Iris pigment epithelial cell (primary cell): ENCODE measurements at places on chromosomes 13 and 19.

DNA sequence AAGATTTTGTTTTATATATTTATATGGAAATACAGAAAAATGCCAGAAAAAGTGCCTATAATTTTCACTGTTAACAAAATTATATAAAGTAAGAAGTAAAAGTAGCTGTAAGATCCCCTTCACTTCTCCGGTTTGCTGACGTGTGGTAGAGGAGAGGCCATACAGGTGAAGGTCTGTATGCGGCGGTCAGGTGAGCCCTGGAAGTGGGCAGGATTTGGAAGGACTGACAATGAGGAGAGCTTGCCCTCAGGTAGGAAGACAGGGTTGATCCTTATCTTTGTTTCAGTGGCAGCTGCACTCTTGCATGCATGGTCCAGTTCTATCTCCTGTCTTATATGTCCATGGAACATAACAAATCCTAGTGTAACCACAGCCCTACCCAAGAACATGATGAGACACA, 16.9 kb upstream of the TFDP1 start:
- DNase-seq = no peak

GRCh38 chr19:4305257-4305612, 837 bp downstream of the FSD1 start:
- DNase-seq = no peak

DNA sequence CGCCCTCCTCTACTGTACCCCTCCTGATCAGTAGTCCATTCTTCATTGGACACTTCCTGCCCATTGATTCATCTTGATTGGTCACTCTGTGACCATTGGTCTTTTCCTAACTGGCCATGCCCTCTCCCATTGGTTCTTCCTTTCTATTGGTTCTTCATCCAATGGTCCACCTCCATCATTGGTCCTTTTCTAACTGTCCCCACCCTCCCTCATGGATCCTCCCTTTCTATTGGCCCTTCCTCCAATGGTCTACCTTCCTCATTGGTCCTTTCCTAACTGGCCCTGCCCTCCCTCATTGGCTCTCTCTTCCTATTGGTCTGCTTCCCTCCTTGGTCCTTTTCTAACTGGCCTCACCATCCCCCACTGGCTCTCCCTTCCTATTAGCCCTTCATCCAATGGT, 7.1 kb downstream of the KLK6 start:
- no peak for DNase-seq

DNA sequence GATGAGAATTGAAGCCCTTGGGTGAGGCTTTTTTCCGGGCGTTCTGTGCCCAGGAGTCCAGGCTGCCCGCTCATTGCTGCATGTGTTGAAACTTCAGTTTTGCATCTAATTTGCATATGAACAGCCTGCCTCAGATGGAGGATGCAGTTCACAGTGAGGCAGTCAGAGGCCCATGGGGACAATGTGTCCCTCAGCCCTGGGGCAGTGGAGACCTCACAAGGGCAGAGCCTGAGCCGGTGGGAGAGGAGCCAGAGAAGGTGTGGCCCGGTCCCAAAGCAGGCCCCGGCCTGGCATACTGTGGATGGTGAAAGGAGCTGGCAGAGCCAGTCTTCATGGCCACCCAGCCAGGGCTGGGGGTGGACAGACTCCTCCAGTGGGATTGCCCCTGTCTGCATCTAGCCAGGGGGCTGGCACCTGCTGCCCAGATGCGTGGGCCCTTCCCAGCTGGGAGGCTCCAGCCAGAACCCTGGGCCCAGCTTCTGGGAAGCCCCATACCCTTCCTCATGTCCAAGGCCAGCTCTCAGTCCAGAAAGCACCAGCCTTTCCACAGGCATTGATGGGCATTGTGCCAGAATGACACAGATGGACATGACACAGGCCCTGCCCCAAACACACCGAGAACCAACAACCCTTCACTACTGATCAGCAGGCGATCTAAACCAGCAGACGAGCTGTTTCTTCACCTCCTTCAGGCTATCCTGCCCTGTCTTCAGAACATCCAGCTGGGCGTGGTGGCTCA, 32.9 kb upstream of the KCTD15 start:
- DNase-seq = no peak

- DNase-seq = no peak
These were observed 95.7 kb downstream of the FNDC3A start for GRCh38 chr13:49071341-49071937.

DNA sequence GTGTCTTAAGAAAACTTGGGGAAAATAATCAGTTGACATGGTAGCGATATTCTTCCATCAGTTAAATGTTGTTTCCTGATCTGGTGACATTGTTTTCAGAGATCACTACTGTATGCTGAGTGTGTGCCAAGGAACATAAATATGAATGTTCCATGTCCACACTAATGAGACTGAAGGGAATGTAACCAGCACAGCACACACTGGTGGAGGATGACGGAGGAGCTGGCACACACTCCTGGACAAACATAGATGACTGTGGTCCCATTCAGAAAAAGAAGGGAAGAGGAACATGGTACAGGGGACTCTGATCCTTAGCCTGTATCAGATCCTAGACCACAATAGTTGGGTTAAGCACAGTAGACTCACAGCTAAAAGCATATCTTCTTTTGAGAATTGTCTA, 574.8 kb downstream of the MYO16 start:
- DNase-seq = no peak

DNA sequence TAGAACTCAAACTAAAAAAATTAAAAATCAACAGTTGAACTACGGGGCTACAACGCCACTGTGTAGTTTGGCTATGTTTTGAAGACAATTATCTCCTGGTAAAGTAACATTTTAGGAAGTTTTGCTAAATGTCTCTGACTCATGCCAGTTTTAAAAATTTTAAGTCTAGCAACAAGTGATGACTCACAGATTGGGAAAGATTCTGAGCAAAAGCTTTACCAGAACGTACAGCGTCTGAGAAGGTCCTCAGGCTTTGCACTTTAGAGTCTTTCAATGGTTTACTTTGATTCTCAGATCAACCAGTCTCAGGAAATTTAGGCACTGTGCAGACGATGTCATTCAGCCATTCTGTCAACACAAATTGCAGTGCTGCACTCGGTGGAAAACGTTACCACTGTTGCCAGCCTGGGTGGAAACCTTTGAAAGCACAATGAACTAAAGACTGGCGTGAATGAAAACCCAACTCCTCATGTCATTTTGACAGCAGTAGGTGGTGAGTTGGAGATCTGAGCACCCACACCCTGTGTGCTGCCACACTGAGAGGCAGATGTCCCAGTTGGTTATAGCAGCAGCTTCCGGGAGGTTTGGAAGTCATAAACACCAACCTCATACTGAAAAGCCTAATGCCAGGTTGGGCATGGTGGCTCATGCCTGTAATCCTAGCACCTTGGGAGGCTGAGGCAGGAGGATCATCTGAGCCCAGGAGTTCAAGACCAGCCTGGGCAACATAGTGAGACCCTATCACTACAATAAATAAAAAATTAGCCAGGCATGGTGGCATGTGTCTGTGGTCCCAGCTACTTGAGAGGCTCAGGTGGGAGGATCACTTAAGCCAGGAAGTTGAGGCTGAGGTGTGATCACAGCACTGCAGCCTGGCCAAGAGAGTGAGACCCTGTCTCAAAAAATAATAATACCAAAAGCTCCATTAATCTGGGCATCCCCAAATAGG, 6.3 kb upstream of the WTIP start:
- peak; percentile 89 for DNase-seq
